ENCODE measurements at places on chromosomes 13 and 19. TPM values are rescaled to one million over a fixed set of nuclear protein-coding genes. Genes with fewer than 3 reads are reported as not detected.

Gene WDR62
- 29.6 TPM for total RNA-seq

Gene KCNC3
- 6.8 TPM for total RNA-seq

DNA sequence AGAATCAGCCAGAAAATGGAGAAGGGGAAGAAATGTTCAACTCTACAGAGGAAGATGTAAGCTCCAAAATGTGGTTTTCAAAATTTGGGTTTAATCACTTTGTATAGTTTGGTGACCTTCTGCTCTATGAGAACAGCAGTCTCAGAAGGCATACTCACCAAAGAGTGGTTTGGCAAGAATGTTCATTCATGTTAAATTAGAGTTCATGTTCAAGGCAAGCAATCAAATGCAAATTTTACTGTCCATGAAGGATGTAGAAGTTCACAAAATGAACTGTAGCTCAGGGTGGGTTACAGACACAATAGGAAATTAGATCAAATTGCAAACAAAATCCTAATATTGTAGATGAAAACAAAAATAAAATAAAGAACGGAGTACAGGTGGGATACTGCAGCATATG lies 606.7 kb upstream of the PCDH20 start:
- H3K36me3 ChIP-seq, result no peaks in the 10 kb centered on the region
- H3K4me3 ChIP-seq, result no peak overlapping the region
- H3K4me1 ChIP-seq, result no peaks in the 10 kb centered on the region
- DNase-seq, result no peak

DNA sequence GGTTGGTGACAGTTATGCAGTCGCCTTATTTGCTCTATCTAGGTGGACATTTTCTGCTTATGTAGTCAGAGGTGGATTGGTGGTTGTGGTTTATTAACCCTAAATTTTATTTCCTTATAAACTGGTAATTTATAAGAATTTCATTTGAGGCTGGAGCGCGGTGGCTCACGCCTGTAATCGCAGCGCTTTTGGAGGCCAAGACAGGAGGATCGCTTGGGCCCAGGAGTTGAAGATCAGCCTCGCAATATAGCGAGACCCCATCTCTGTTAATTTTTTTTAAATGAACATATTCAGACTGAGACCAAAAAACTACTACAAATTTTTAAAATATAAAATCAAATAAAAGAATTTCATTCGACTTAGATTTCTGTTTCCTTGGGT lies 810 bp downstream of the ZNF627 start:
- H3K4me3 ChIP-seq, result peak overlapping the region; percentile 85
- no peaks in the 10 kb centered on the region for H3K27me3 ChIP-seq

DNA sequence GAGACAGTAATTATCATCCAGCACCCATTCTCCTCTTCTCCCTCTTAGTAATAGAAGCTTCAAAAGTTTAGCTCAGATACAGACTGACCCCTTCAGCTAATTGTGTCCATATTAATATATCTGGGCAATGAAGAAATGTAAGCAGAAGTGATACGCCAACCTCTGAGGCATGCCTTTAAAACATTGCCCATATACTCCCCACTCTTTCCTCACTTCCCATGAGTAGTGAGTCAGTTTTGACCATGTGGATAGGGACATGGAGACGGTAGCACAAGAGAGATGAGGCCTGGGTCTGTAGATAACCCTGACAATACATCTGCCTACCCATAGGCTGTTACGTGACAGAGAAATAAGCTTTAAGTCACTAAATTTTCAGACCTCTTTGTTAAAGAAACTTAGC lies 147.6 kb downstream of the KCTD12 start:
- no peaks in the 10 kb centered on the region for H3K4me1 ChIP-seq
- H3K27ac ChIP-seq, result no peak overlapping the region
- no peak for DNase-seq
- no peaks in the 10 kb centered on the region for H3K27me3 ChIP-seq

DNA sequence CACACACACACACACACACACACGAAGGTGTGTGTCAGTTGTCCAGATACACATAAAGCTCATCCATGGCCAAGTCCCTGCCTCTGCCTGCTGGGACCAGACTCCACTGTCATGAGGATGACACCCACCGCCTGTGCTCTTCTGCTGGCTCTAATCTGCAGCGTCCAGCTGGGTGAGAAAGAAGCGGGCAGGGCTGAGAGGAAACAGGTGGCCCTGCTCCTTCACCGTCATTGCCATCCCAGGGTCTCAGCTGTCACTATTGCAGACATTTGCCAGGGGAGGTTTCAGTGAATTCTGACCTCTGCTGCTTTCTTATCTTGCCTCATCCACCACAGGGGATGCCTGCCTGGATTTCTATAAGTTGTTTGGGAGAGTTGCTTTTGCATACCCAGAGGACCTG lies 31.4 kb downstream of the SCGB2B2 start:
- H3K4me1 ChIP-seq, result peaks cover 7% of the 10 kb centered on the region
- no peaks in the 10 kb centered on the region for H3K27me3 ChIP-seq
- H3K36me3 ChIP-seq, result no peaks in the 10 kb centered on the region
- no peak overlapping the region for H3K27ac ChIP-seq
- DNase-seq, result no peak

- H3K4me1 ChIP-seq, result no peaks in the 10 kb centered on the region
- no peak for DNase-seq
- H3K27ac ChIP-seq, result no peak overlapping the region
- no peak overlapping the region for H3K4me3 ChIP-seq
Observed at GRCh38 chr19:38197937-38198704, 25.9 kb downstream of the DPF1 start.

Measured in Calu3 (cell line).